NCI-H345 (cell line): ENCODE measurements at places on chromosomes 2 and 18.

GRCh38 chr18:22556222-22557167 is 138.8 kb upstream of the CTAGE1 start:
- no peak for DNase-seq

GRCh38 chr2:116452651-116453050 is 1361.8 kb upstream of the DDX18 start:
- no peak for DNase-seq

DNA sequence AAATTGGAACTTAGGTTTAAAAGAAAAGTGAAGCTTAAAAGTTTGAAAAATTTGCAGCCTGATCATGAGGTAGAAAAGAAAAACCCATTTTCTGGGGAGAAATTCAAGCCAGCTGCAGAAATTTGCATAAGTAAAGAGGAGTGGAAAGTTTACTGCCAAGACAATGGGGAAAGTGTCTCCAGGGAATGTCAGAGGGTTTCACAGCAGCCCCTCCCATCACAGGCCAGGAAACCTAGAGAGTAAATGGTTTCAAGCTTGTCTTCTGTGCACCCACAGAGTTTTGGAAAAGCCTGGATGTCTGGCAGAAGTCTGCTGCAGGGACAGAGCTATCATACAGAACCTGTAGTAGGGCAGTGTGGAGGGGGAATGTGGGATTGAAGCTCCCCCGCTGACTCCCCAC is 254.0 kb upstream of the FSIP2 start:
- no peak for DNase-seq

GRCh38 chr2:189654641-189655040 is 6.6 kb upstream of the ASNSD1 start:
- DNase-seq: no peak

- DNase-seq: no peak
These were observed 71.9 kb downstream of the WDR7 start for GRCh38 chr18:56723068-56723467.

- DNase-seq: peak; percentile 59
These were observed 26.6 kb upstream of the LANCL1 start for GRCh38 chr2:210503001-210503623.

- no peak for DNase-seq
These were observed 6.1 kb downstream of the AFF3 start for GRCh38 chr2:100136310-100136709.

DNA sequence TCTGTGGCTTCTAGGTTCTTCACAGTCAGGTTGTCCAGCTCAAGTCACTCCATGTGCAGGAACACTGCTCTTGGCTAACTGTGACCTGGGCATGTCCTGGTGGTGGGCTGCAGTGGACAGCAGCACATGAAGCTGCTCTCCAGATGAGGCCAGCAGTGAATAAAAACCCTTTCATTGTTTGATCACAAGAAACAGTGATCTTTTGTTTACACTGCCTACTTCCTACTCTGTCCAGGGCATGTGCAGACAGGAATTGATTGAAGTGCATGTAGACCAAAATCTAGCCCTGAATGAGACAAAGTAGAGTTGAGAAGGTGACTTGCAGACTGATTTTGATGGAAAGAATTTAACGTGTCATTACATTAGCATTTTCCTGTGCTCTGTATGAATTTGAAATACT is 34.9 kb downstream of the BCL2L11 start:
- peak; percentile 48 for DNase-seq

- DNase-seq: no peak
These were observed 21.6 kb downstream of the MROH2A start for GRCh38 chr2:233799716-233800115.

GRCh38 chr2:239874636-239875356 is 150.3 kb downstream of the NDUFA10 start:
- no peak for DNase-seq

DNA sequence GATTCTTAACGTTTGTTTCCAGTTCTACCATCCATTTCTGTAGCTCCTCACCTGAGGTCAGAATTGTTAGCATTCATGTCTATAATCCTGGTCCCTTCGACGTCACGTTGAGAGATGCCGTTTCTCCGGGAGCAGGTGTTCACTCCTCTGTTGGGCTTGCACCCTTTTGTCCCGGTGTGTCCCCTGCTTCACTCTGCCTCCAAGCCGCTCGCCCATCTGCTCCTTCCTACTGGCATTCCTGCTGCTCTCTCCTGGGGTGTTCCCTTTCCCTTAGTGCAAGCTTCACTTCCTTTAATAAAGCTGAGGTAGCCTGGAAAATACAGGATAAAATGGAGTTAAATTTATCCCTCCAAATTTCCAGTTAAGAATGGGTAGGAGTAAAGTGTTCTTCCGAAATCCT is 61.9 kb upstream of the CABYR start:
- DNase-seq: peak; percentile 58

DNA sequence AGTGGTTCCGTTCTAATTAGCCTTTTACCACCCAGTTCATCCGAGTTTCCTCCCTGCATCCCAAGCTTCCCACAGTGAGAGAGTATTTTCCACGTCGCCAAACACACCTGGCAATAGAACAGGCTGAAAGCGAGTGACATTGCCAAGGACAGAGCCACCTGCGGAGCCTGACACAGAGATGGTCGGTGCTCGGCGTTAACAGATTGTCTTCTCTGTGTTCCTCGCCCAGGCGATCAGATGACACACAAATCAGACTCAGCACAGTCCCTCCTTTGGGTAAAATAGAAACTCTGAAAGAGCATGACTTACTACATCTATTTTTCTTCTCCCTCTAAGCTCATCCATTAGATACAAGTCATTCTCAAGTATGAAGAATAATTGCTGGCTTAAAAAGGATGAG is 107.7 kb downstream of the CD226 start:
- no peak for DNase-seq

DNA sequence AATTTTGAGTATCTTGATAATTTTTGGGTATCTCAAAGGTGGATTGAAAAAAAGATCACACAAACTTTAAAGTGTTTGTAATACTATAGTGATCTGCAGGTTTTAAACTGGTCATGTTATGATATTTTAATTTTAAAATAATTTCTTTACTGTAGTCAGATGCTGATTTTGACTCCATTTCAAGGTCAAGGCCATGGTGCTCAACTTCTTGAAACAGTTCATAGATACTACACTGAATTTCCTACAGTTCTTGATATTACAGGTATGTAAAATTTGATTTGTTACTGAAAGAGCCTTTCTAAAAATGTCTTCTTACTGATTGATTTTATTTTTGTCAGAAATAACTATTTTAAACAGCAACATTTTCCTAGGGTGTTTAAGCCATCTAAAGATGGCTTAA is 33.1 kb upstream of the METAP1D start:
- DNase-seq: no peak

DNA sequence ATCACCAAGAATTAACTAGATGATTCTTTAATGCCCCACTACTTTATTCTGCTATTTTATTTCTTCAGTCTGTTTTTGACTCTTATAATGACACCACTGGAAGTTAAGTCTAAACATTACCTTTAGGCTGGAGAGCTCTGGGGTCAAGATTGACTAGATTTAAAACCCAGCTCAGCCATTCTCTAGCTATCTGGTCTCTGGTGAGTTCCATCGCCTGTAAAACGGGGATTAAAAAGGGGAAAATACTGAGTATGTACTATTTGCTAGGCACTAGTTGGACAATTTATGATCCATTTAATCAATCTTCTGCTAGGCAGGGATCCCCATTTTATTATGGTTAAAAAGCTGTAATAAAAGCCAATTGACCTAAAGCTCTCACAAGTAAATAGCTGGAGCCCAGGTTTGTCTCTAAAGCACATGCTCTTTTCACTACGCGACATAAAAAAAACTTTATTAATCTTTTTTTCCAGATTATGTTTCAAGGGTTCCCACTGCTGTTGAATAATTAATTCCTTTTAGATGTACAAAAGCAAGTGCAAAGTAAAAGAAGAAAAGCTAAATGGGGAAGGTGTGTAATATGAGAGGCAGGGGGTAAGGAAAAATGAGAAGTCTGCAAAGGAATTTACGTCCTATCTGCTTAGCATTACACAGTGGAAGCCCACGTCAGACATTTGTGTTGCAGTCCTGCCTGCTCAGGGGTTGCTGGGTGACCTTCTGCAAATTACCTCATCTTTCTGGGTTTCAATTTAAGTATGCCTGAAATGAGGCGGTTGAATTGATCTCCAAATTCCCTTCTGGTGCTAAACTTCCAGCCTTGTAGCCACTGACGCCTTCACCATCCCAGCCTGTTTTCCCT is 918 bp upstream of the NABP1 start:
- peak; percentile 54 for DNase-seq

- DNase-seq: no peak
These were observed 132.6 kb upstream of the ZNF236 start for GRCh38 chr18:76689646-76690264.

DNA sequence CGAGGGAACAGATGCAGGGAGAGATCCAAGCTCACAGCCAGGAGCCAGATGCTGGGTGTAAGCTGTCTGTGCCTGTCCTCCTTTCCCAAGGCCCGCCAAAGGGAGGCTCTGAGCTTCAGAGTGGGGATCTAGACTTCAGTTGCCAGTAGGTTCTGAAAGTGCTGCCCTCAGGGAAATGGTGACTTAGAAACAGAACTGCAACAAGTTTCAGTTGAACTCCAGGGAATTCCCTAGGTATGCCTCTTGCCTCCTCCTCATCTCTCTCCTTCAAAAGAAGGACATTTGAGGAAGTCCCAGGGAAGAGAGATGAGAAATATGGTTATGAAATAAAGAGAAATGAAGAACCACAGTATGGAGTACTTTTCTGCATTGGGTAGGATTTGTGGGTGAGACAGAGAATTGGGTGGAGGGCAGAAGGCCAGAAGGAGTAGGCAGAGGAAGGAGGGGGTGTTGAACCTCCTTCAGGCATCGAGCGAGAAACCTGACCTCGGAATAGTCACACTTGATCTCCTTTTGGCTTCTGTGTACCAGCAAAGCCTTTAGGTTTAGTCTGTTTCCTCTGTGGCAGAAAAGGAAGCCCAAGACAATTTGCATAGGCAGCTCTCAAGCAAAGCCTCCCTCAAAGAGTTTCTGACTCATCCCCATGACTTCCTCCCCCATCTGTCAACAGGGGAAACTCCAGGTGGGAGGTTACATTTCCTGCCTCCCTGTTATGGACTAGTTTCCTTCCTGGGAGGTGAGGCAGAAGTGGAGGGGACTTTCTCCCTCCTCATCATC is 45.7 kb downstream of the QPCT start:
- no peak for DNase-seq

DNA sequence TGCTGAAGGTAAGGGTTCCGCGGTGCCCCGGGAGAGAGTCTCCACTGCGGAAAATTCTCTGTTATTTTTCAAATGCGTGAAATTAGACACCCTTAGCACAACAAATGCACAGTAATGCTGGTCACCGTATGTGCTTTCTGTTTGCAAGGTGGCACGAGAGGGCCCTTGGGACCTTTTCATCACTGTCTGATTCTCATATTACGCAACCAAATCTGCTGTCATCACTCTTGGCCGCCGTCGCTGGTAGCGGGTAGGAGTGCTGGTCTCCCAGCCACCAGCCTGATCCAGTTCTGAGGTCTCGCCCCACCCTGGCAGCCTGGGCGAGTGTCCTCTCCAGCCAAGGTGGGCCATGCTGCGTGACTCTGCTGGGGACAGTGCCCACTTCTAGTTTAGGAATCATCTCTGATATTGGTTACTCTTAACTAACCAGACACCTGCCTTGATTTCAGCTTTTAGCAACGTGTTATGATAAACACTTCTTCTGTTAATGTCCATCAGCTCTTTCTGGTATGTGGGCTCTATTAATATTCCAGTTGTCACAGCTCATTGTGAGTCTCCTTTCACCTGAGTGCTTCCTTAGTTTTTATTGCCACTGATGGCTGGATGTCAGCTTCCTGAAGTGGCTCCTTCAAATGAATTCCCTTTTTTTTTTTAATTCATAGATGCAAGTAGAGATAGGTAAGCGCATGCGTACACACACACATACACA is 199.4 kb downstream of the GBX2 start:
- DNase-seq: peak; percentile 66

GRCh38 chr2:36564377-36564930 is 33.5 kb downstream of the FEZ2 start:
- no peak for DNase-seq

DNA sequence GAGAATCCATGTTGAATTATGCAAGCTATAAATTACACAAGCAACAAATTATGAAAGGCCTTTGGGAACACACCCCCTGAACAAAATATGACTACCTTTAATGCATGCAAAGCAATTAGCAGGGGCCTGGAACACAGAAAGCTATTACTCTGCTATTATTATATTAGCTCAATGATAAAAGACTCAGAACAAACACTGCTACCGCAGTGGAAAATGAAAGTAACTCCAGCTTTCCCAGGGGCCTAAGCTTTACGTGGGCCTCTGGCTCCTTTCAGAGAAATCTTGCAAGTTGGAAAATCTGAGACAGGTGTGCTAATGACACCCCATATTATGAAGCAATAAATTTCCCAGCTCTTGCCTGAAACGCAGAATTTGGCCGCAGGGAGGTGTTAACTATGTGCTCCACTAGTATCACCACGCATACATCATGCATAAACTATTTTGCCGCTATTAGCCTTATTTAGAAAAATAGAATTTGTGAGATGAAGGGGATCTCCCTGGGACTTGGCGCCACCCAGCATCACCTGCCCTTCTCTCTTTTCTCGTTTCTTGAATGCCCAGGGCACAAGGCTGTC is 321.6 kb upstream of the LYPD1 start:
- no peak for DNase-seq

- DNase-seq: no peak
These were observed 59.5 kb upstream of the THUMPD2 start for GRCh38 chr2:39838589-39838988.

- DNase-seq: no peak
These were observed 104.3 kb downstream of the STPG4 start for GRCh38 chr2:47050762-47051161.

- no peak for DNase-seq
These were observed 27.5 kb upstream of the CAB39 start for GRCh38 chr2:230685178-230685577.

DNA sequence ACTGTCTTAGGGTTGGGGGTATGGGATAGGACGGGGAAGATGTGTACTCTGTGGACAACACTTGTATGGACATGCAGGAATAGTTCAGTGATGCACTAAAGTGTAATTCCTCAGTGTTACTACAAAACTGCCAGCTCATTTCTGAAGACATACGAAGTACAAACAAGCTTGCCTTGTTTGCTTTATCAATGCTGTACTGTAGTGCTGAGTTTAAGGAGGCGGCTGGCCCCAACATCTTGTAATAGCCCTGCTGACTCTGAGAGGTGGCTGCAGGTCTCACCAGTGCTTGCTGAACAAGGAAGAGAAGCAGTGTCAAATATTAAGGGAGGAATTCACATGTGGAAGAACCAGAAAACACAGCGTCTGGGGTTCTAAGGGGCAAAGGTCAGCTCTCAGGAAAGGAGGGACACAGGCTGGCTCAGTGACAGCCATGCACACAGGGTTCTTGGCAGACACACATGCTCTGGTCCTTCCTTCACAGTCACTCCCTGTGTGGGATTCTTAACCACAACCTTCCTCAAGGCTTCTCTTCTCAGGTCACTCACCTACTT is 39.8 kb upstream of the EVA1A start:
- DNase-seq: no peak

DNA sequence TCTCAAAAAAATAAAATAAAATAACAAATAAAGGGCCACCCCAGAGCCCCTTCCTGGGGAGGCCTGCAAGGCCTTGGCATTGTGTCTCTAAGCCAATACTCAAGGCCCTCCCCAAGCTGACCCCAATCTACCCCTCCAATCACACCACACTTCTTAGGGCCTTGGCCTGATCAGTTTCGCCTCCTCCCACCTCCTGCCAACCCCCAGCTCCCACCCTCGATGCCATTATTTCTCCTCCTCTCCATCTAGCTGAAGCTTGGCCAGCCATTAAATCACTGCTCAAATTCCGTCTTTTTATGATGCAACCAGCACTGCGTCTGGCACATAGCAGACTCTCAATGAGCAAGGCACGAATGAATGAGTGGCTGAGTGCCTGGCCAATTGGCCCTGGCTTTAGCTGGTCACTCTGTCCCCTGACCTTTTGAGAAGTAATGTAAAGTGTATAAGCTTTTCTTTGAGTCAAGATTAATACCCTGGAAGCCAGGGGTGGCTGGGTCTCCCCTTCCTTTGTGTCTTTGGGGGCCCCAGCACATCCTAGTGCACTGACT is 55.9 kb downstream of the SMAD7 start:
- no peak for DNase-seq
